ENCODE measurements at places on chromosomes 2 and 18. TPM values are rescaled to one million over a fixed set of nuclear protein-coding genes. Genes with fewer than 3 reads are reported as not detected.

DNA sequence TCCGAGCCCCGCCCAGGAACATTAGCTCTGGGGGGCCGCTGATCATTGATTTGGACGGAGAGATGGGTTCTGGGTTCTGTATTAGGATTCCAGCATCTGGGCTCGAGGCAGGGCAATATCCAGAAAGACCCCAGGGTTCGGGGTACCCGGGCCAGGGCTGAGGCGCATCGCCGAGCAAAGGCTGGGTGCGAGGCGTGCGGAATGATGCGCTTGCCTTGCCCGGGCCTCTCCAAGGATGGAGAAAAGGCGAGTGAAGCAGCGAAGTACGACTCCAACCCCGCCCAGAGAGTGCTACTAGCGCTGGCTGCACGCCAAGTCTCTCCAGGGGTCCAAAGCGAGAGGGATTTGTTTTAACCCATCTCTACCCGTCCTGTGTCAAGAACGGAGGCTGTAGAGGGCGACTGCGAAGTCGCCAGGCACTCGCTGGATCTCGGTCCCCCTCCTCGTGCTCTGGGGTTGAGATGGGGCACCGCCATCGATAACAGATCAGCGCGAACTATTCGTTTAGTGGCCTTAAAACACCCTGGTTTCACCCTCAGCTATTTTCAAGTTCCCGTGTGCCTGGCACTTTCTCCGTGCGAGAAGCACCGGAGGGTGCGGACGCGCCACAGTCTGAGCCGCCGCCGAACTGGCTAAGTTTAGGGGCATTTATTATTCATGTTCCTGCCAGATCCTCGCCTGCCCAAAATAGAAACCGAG lies 1.9 kb downstream of the ADCYAP1 start:
- DNase-seq: peak; percentile 43

GRCh38 chr2:20356042-20356441 lies 5.4 kb upstream of the PUM2 start:
- DNase-seq: no peak

- no peak for DNase-seq
These were observed 891.1 kb downstream of the CPS1 start for GRCh38 chr2:211447548-211447947.

DNA sequence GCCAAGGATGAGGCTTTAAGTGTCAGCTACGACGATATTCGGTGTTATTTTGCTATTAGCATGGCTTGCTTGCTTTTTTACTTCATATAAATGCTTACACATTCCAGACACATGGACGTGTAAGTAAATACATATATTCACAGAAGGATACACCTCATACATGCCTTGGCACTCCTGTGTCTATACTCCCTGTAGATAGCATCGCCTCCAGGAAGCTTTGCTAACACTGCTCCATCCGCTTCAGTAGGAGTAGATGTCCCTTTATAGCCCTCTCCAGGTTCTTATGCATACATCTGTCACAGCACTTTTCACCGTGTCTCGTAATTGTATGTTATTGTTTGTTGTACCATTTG lies 27.5 kb upstream of the KCTD1 start:
- DNase-seq: no peak

DNA sequence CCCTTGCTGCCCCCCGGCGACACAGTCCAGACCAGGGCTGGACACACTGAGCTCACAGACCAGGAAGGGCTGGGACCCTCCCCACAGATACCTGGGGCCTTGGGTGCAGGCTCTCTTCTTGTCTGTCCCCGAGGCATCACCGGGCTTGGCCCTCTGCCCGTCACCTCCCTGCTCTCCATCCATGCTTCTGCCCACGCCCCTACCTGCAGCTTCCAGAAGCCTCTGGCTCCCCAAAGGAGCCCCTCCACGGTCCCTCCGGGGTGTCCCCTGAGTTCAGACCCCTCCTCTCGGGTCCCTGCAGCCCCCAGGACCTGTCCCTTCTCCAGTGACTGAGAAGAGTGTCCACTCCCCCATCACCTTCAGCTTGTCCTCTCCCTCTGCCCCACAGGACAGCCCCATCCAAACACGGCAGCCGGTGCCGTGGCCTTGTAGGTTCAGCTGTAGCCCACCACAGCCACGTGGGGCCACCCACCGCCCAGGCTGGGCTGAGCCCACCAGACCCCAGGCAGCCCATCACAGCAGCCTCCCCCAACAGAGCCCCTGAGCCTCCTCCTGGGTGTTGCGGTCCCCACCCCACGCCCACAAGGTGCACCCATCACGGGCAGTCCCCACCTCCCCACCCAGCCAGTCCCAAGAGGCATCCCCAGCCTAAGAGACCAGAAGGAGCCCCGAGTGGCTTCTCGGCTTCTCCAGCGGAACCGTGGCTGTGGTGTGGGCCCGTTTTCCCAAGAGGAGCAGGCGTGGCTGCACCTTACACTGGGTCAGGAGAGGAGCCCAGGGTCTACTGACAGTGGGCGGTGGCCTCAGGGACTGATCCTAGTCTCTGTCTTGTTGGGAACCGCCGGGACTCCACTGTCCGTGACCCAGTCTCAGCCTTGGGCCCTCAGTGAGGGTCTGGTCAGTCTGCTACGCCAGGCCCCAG lies 53.1 kb downstream of the RAMP1 start:
- no peak for DNase-seq

DNA sequence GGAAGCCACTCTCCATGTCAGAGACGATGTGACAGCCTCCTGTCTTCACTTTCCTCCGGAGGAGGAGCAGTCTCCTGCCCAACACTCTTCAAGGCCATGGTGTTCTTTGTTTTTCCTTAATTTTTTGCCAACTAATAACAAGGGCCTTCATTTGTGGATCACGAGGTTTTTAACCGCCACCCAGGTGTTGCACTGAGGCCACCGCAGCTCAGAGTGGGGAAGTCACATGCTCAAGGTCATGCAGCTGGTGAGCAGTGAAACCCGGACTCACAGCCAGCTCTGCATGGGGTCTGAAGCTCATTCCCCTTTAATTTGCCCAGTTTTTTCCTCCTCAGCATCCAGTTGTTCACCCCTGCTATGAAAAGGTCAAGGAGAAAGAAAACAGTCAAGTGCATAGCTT lies 19.6 kb downstream of the ENOSF1 start:
- no peak for DNase-seq

DNA sequence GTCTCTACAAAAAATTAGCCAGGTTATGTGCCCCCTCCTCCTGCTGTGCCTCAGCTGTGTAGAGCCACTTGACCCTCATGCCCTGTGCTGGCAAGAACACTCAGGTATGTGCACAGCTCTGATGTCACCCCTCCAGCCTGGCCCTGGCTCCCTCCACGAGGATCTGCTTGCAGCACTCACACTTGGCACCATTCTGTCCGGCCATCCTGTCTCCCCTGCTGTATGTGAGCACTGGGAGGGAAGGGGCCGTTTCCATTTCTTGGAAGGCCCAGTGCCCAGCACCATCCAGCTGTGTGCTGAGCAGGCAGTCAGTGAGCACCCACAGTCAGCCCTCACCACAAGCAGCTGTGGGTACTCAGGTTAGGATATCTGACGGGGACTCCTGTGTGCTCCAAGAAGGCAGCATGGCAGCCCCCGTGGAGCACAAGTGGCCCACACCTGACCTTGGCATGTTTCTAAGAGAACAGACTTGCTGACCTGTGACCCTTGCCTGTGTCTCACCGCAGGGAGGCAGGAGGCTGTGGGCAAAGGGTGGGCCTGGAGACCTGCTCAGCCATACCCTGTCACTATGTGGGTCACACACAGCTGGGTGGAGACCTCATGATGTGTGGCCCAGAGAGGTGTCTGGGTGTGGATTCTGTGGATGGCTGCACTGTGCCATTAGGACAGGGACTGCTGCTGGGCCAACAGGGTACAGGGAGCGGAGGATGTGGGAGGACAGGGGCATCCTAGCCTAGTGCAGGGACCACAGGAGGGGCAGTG lies 31.5 kb downstream of the USP34 start:
- no peak for DNase-seq

DNA sequence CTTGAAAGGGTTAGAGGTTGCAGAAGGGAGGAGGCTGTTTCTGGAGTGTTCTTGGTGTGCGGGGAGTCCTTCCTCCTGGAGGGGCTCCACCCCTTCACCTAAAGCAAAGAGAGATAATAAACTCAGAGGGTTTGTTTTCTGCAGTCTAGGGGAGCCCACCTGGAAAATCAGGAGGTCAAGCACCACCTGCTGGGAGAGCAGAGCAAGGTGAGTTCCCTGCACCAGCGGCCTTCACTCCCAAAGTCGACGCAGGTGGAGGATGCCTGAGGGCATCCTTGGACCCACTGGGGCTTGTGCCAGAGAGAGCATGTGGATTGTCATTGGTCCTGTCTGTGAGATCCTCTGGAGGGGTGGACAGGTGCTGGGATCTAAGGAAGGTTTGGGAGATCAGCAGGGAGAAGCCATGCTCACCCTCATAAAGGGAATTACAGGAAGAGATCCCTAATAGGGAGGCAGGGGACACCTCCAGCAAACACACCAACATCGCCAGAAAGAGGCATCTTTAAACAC lies 116.7 kb downstream of the KCNF1 start:
- DNase-seq: no peak

DNA sequence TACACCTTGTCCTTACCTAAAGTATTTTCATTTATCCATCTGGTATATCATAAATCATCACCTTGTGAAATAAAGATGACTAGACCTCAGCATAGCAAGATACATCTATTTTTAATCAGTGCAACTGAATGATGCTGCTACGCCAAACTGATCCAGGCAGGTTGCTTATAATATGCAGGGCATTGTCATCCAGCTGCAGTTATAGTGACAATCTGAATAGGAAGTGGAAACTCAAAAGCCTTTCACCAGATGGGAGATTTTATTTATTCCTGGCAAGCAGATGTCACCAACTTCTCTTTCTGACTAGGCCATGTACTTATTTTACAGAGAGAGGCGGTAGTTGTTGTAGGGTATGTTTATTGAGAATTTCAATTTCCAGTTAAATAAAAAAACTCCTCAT lies 747.3 kb downstream of the ADCYAP1 start:
- no peak for DNase-seq

DNA sequence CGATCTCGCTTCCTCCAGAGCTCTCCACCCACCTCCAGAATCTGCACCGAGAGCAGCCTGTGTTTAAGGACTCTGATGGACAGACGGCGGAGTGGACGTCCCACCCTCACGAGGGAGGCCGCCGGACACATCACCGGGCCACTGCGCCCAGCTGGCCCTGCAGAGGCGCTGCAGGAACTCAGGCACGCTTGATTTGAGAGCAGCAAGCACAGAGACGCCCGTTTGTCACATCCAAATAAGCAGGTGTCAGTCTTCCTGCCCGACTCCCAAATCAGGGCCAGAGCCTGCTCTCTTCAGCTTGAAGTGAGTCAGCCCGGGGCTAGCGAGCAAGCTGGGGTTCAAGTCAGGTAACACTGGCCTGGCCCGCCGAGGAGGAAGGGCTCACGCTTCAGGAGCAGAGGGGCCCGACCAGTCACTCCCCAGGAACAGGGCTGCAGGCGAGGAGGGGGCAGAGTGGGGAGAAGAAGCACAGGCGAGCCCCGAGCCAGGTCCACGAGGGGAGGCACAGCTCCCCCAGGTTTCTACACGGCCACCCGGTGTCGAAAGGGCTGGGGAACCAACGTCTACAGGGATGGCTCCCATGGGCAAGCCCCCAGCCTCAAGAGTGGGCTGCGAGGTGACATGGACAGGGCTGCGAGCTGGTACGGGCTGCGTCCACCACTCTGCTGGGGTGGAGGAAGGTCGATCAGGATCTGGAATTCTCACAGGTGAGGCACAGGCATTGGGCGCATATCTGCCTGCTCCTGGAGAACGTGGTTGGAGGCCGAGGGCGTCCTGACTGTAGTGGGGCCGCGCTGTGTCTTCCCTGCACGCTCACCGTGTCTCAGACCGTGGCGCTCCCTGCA lies 52.5 kb upstream of the CTDP1 start:
- DNase-seq: no peak

GRCh38 chr18:45634454-45634853 lies 19.2 kb downstream of the SLC14A2 start:
- DNase-seq: no peak

- DNase-seq: no peak
These were observed 113.6 kb downstream of the ALPK2 start for GRCh38 chr18:58515175-58515775.

GRCh38 chr18:50472941-50473340 lies 86.9 kb upstream of the MAPK4 start:
- no peak for DNase-seq

GRCh38 chr18:79625924-79626561 lies 53.6 kb upstream of the CTDP1 start:
- no peak for DNase-seq

DNA sequence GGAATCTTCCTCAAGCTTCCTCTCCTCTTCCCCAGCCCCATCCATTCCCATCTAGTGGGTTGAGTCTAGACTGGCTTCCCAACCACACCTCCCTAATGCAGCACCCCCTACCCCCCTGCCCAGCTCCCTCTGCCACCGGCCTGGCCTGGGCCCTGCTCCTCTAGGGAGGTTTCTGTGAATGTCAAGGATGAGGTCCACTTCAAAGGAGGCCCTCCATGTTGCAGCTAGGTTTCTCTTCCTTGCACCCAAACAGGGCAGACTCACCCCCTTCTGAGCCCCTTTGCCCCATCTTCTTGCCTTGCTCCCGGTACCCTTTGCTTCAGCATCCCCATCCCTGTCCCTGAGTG lies 18.3 kb downstream of the EMX1 start:
- no peak for DNase-seq

- peak; percentile 43 for DNase-seq
These were observed 63.3 kb downstream of the BOD1L2 start for GRCh38 chr18:57210107-57210715.

DNA sequence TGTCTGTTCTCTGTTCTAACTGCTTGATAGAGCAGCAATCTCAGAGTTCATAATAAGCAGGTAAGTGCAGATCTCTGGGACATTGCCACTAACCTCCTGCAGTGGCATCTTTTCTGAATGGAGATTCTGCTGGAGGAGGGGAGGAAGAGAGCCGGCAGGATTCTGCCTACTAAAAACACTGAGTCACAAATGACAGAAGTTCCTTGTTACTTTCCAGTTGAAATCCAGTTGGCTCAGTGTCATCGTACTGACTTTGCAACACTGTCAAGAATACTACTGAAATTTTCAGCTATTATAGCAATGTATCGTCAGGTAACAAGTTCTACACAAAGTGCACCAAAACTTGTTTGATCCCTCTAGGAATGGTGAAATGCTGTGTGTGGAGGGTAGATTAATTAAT lies 79.6 kb upstream of the ST6GAL2 start:
- no peak for DNase-seq

- DNase-seq: no peak
These were observed 19.3 kb downstream of the ZAP70 start for GRCh38 chr2:97732436-97733340.

DNA sequence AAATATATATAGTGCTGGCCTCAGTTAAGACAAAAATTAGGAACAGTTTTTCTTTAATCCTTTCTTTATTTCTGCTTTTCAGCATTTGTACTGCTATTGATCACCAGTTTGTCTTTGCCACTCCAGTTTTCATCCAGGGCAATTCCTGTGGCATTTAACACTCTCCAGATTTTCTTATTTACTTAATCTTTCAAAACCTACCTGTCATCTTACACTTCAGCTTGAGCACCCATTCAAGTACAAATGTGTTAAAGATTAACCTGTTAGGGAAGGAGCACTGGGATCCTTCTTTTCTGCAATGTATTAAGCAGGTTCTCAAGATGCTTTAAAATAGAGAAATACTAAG lies 101.8 kb upstream of the SCN1A start:
- no peak for DNase-seq

GRCh38 chr2:63893163-63893562 lies 51.5 kb downstream of the UGP2 start:
- DNase-seq: no peak

AKAIN1 gene
- total RNA-seq: not detected

COL6A3 gene
- total RNA-seq: 1.6 TPM

HDAC4 gene
- total RNA-seq: 26.0 TPM

ZNF804A gene
- 2.2 TPM for total RNA-seq

IL1R1 gene
- 1.0 TPM for total RNA-seq

CAPN13 gene
- 0.44 TPM for total RNA-seq

POTEF gene
- total RNA-seq: 1.1 TPM

ERICH2 gene
- 1.6 TPM for total RNA-seq

VWC2L gene
- total RNA-seq: not detected

CDK15 gene
- total RNA-seq: not detected

SERPINB10 gene
- total RNA-seq: not detected

DSG4 gene
- not detected for total RNA-seq
